ENCODE measurements at places on chromosomes 16 and 17.

DNA sequence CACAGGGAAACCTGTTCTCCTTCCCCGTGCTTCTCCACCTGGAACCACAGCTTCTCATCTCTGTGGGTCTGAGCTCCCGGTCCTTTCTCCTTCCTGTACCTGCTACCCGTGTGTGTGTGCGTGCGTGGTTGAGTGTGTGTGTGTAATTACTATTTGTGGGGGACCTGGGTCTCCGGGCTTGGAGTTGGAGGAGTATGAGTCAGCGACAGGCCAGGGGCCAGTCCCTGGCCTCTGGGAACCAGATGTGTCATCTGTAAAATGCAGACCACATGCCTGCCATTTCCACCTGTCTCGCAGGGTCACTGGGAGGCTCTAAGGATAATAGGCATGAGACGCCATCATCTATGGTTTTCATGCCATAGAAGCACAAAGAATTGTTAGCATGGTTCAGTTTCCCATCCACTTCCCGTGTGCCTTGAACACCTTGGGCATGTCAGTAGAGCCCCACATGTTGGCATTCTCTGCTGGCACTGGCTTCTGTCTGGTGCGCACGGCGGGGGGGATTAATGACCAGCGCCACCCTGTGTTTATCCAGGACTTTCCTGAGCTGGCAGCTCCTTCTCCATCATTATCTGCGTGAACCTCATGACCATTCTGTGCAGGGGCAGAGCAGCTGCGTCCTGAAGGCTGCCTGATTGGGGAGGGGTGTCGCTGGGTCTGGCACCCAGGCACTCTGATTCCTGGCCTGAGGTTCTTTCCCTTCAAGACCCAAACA, 1.5 kb downstream of the ZNF205 start:
- DNase-seq: no peak

- DNase-seq: no peak
Measured at GRCh38 chr17:4478318-4478830, 20.3 kb upstream of the SPNS2 start.

- DNase-seq: no peak
Measured at GRCh38 chr17:3004925-3005324, 58.5 kb downstream of the OR1D5 start.

DNA sequence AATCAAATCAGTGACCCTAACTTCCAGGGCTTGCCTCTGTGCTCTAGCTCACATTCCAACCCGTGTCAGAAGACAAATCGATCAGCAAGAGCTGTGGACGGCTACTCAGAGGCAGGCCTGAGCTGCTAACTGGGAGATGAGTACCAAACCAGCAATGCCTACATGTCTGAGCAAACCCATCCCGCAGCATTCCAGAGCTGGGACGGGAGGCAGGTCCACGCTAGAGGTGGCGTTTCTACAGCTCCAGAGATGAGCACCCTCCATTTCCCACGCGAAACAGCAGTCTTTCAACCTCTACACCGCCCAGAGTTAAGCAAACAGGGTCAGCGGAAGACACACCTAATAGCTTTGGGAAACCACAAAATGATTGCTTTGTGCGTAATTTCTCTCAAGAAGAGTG, 6.5 kb downstream of the NXN start:
- DNase-seq: no peak

GRCh38 chr17:41909088-41909487, 9.7 kb downstream of the ACLY start:
- DNase-seq: no peak

DNA sequence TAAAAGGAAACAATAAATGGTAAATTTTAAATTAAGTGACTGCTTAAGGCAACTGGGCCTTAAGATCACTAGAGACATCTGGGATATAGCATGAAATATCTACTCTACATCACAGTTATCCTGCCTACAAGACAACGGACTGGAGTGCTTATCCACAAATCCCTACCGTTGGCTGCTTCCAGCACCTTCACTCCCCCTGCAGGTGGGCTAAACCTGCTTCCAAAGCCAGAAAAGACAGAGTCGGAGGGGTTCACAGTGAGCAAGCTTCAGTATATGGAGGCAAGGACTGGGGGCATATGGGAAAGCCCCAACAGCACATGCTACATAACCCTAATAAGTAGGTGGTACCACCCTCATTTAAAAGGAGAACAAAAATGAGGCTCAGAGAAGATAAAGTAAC, 45.3 kb downstream of the GRIN2A start:
- DNase-seq: no peak

GRCh38 chr16:30409125-30410060, 2.0 kb downstream of the ZNF771 start:
- peak; percentile 88 for DNase-seq

GRCh38 chr16:72711823-72712222, 336.1 kb downstream of the ZFHX3 start:
- DNase-seq: no peak

- no peak for DNase-seq
Measured at GRCh38 chr17:11514981-11515680, 83.1 kb upstream of the DNAH9 start.

DNA sequence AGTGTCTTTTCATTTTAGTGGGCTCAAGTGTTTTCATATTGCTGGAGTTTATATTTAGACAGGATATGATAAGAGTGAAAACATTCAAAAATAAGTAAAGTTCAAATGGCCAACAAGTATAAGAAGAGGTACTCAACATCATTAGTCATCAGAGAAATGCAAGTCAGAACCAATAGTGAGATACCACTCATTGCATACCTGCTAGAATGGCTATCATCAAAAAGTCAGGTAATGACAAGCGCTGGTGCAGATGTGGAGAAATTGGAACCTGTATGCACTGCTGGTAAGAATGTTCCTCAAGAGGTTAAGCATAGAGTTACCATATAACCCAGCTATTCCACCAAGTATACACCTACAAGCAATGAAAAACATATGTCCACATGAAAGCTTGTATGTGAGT, 87.8 kb downstream of the WNT3 start:
- DNase-seq: no peak

- DNase-seq: no peak
Measured at GRCh38 chr17:56635641-56636040, 42.1 kb downstream of the NOG start.

- DNase-seq: no peak
Measured at GRCh38 chr16:2282866-2283555, 15.1 kb upstream of the RNPS1 start.

GRCh38 chr17:63433746-63434591, 12.1 kb downstream of the CYB561 start:
- no peak for DNase-seq

- DNase-seq: no peak
Measured at GRCh38 chr17:79137789-79138165, 63.2 kb downstream of the ENGASE start.

GRCh38 chr16:84267380-84267779, 27.3 kb upstream of the WFDC1 start:
- no peak for DNase-seq

- DNase-seq: no peak
Measured at GRCh38 chr17:45018848-45019711, 32.4 kb downstream of the DCAKD start.

DNA sequence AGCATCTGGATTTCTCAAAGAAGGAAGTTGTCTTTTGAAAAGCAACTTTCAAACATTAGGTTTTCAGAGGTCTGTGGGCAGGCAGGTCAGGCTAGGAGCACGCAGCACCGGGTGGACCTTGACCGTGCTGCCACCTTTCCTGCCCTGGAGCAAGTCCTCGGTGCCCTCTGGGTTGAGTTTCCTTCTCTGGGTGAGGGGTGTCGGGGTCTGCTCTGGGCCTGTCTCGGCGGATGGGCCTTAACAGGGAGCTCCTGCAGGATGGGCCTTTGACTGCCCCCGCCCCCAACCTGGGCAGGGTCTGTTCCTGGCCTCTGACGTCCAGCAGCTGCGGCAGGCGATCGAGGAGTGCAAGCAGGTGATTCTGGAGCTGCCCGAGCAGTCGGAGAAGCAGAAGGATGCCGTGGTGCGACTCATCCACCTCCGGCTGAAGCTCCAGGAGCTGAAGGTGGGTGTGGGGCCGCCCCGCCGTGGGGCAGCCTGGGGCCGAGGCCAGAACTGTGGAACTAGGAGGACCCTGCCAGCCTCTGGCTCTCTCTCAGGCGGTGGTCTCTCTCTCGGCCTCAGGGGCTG, 8.7 kb downstream of the DEF8 start:
- no peak for DNase-seq

GRCh38 chr16:31413381-31413780, 14.8 kb downstream of the COX6A2 start:
- no peak for DNase-seq

- DNase-seq: no peak
Measured at GRCh38 chr17:30422171-30422570, 43.4 kb downstream of the CPD start.

DNA sequence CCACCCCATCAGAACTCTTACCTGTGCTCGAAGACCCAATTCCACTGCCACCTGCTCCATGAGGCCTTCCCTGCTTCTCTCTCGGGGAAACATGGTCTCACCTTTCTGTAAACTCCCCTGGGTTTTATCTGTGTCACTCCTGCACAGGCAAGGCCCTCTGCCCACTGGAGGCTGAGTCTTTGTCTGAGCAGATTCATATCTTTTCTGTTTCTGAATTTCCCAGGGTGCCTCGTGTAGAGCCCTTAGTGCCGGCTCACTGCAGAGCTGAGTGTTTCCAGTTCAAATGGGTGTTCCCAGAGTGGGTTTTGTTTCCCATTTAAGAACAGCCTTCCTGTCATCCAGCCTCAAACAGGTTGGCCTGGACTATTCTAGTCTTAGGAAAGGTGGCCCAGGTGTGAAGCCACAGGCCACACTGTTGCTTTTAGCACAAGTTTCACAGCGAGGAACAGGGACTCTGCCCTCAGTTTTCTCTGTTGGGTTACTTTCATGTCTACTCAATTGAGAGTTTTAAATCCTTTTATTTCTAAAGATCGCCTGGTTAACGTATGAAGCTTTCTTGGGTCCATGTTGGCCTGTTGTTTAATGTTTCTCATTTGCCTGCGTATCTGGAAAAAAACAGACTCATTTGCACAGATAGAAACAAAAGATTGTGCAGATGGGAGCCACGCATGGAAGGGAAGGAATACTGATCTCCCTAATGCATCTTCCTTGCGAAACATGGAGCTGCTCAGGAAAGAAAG, 228.7 kb downstream of the MSI2 start:
- DNase-seq: no peak

DNA sequence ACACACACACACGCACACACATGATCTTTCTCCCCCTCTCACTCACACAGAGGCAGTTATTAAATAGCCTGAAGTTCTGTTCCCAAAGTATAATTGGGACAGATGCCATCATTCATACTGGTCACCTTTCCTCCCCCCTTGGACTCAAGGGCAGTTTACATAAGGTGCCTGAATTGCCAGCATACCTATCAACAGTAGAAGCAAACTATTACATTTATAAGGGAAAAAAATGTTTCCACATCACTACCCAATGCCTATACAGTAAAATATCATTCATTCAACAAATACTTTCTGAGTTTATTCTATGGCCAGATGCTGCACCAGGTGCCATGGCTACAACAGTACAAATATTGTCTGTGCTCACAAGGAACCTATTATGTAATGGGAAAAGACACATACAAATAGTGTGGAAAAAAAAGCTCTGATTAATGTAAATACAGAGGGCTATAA, 6.3 kb downstream of the CNTD1 start:
- DNase-seq: no peak

DNA sequence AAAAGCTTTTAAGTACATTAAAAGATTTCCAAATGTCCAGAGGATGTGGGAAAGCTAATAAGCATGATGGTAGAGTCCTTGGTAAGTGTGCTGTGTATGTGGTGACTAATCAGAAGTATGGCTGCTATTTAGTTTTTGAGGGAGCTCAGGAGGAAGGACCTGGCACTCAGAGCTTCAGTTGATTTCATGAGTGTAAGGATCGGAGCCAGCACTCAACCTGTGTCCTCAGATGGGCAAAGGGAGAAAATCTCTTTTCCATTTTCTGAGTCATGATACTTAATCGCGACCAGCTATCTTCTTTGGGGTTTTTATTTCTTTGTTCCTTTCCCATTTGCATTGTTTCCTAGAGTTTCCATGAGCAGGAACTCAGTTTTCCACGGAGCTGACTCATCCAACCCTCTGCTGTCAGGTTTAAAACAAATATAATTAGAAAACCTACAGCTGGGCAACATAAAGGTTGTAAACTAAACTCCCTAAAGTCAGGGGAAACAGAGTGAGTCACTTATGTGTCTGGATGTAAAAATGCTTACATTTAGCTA, 125.4 kb downstream of the MAP2K6 start:
- no peak for DNase-seq

Data from CD8-positive, alpha-beta memory T cell (primary cell).